ENCODE measurements at places on chromosomes 11 and 22. TPM values are rescaled to one million over a fixed set of nuclear protein-coding genes. Genes with fewer than 3 reads are reported as not detected.

The ZNRD2 gene
- 48.7 TPM for total RNA-seq

DNA sequence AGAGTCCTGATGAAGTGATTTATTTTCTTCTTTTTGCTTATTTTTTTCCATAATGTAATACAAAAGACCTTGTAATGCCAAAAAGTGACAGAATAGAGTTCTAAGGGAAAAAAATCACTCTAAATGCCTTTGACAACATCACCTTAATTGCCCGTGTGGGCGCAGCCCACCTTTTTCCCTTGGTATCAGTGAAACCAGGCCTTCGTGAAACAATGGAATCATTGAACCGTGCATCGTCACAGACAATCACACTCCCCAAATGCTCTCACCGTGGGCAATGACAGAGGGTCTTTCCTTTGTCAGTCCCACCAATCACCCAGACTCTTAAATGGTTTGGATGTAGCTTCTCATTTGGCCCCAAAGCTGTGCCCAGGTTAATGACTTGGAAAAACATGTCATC is 9.6 kb upstream of the SLC6A5 start:
- DNase-seq = no peak

DNA sequence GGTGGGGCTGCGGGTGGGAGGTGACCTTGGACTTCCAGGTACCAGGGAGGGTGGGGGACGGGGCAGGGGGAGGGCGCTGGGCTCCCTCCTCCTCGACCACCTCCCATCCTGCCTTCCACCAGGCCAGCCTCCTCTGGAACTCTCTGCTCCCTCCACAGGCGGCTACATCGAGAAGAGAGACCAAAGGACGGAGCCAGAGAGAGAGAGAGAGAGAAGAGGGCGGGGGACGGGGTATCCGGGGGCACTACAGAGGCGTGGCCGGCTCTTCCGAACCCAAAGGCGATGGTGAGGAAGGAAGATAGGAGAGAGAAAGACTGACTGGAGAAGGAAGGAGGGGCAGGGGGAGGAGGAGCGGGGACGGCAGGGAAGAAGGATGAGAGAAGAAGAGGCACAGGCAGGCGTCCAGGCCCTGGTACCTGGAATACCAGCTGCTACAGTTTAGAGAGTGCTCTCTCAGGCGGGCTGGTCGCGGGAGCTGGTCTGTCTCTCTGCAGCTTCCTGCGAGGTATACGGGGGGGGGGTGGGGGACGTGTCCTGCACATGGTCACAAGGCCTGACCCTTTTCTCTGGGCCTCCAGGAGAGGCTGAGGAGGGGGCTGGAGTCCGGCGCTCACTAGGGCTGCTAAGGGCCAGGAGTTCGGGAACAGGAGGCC is 38.0 kb downstream of the IGSF9B start:
- DNase-seq = no peak

DNA sequence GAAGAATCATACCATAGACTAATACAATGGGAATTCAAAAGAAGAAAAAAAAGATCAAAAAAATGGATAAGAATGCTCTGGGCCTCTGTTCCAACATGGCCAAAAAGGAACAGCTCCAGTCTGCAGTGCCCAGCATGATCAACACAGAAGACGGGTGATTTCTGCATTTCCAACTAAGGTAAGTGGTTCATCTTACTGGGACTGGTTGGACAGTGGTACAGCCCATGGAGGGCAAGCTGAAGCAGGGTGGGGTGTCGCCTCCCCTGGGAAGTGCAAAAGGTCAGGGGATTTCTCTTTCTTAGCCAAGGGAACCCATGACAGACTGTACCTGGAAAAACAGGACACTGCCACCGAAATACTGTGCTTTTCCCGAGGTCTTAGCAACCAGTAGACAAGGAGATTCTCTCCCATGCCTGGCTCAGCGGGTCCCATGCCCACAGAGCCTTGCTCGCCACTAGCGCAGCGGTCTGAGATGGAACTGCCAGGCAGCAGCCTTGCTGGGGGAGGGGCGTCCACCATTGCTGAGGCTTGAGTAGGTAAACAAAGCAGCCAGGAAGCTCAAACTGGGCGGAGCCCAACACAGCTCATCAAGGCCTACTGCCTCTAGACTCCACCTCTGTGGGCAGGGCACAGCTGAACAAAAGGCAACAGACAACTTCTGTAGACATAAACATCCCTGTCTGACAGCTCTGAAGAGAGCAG is 428.4 kb downstream of the MN1 start:
- DNase-seq = no peak

- DNase-seq = no peak
Observed at GRCh38 chr11:112797092-112797491, 164.1 kb upstream of the NCAM1 start.
